ENCODE measurements at places on chromosomes 5 and 9.
A peak's percentile ranks its signal among the peaks of the same experiment; 100 is the strongest.

DNA sequence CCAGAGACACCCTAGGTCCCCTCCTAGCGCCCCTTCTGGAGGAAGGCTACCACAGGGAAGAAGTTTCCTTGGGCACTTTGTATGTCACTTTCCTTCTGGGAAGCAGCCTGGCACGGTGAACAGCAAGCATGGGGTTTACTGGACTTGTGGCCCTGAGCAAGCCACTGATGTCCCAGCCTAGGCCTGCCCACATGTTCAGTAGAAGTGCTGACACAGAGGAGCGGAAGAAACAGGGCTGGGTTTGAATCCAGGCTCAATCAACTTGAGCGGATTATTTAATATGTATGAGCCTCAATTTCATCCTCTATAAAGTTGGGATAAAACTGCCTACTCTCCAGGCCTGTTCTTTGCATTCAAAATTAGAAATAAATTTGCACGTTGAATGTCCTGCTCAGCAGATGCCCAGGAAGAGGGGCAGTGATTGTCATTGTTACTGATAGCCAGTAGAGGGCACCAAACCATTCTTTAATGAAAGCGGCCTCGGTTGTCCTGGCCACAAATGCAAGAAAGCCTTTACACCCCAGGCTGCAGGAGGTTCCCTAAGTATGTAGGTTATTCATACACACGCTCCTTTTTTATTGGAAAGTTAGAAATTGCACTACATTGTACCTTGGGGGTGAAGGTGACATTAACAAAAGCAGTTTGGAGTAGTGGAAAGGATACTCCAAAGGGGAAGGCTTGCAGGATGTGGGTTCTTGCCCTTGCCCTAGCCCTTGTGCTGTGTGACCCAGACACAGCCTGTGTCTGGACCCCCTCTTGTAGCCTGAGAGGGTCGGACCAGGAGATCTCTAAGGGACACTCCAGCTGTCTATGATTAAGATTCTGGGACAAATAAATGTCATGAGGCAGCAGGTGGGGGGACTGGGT is 13.4 kb upstream of the XPA start:
- DNase-seq = peak; percentile 11

GRCh38 chr5:528629-529511 is 4.6 kb upstream of the SLC9A3 start:
- DNase-seq = no peak

DNA sequence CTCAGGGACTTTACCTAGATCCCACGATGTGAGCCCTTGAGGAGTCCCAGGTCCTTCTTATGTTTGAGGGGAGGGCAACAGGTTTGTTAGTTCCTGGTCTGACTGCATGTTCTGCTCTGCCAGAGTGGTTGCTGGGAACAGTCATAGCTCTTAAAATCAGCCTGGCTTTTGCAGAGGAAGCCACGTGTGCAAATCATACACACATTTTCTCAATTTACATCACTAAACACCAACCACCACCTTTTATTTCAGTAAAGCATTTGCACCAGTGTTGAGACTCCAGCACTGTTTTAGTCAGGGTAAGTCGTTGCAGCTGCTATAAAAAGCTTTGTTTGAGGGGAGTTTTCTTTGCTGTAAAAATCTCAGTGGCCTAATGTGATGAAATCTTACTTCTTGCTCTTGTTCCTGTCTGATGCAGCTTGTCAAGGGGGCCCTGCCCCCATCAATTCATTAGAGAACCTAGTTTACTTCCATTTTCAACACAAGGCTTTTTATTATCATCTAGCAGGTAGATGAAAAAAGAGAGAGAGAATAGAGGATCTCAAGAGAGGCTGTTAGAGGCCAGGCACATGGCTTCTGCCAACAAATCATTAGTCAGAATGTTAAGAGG is 70.3 kb upstream of the VCAN start:
- no peak for DNase-seq

DNA sequence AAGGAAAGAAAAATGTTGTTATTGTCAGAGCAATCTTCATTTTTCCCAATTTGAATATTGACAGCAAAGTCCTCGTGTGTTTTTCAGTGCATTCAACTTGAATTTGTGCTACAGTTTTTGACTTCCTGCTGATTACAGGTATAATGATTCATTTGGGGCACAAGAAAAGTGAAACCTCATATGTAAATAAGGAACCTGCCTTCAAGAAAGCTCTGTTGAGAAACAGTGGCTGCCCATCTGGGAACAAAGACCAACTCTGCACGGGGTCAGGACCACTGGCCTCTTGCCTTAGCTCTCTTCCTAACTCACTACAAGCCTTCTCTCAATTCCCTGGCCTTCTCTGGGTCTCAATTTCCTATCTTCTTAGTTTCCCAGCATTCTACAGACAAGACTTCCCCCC is 21.0 kb downstream of the TIMD4 start:
- no peak for DNase-seq

DNA sequence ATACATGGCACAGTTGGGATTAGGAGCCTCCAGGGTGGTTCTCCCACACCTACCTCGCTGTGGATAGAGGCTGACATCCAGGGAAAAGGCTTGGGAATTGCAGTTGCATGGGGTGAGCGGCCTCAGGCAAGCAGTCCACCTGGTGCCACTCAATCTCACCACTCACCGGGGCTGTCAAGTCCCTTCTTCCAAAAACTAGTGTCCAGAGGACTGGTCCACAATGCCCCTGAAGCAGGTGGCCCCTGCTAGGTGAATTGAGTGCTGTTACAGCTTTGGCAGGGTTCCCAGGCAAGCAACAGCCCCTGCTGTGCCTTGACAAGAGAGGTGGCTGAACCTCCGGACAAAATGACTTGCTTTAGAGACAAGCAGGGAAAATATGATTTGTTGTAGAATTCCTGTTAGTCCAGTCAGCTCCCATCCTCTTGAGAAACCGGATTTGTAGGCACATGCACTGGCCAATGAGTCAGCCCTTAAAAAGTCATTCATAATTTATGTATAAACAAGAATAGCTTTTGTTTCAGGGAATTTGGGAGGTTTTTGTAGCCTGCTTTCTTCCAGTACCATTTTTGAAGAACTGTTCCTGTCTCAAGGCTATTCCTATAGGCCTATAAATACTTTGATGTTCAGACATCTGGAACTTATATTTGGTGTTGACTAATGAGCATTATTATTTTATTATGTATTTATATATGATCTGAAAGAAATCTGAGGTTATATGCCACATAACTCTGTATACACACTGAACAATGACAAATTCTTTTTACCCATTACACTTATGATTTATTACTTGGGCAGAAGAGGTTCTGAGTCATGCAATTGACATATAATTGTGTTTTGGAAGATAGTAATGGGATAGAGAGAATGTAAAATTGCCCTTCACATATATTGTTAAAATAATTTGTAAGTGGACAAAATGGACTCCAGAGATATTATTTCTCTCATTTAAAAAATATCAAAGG is 411.1 kb downstream of the ACTL7B start:
- peak; percentile 4 for DNase-seq

GRCh38 chr9:4144869-4145268 is 155.0 kb downstream of the GLIS3 start:
- no peak for DNase-seq

GRCh38 chr5:26757941-26758340 is 280.4 kb downstream of the CDH9 start:
- DNase-seq = no peak

- no peak for DNase-seq
Observed at GRCh38 chr9:131140112-131140511, 14.7 kb downstream of the NUP214 start.

DNA sequence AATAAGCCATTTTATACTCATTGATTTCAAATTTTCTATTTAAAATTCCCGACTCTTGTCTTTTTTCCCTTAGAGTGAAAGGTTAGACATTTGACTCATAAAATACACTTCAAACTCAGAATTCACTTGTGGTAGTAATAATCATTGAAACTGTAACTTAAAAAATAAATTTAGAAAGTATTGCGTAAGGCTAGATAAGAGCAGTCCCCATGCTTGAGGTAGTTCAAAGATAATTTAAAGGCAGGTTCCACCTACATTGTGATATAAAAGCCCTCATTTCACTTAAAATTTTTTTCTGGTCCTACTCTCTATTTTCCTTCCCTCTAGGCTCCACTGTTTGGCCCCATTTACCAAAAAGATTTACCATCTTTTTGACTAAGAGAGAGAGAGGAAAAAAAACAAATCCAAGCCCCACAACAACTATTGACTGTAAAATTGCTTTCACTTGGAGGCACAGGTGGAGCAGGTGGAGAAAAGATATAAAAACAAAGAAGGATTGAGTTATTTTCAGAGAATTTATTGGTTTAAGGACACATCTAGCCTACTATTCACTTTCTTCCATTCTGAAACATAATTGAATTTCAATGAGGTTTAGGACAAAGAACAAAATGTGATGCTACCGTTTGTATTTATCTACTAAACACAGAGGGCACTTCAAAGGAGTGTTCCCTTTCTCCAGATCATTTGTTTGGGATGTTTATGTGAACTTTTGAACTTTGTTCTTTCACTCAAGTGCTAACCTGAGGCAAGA is 61.0 kb downstream of the FBXO4 start:
- DNase-seq = no peak

GRCh38 chr9:136328622-136329041 is 1.3 kb downstream of the GPSM1 start:
- DNase-seq = no peak

- no peak for DNase-seq
Observed at GRCh38 chr5:71563161-71563560, 24.0 kb upstream of the MCCC2 start.

DNA sequence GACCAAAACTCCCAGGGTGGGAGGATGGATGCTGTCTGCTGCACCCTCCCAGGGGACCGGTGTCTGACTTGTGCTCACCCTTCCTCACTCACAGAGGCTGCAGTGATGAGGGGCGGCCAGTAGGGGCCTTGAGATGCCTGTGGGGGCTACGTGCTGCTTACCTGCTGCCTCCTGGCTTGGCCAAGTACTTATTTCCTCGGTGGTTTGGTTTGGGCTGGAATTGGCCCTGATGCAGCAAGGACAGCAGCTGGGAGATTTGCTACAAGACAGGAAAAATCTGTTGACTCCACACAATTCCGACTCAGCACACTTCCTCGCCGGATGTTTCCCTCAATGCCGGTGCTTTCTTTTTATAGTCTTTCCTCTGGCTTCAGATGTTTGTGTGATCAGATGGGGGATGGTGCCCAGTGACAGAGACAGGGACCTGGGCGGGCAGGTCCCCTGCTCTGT is 6.6 kb downstream of the PCDH12 start:
- DNase-seq = no peak

- no peak for DNase-seq
Observed at GRCh38 chr5:135813758-135814157, 20.7 kb upstream of the SLC25A48 start.

DNA sequence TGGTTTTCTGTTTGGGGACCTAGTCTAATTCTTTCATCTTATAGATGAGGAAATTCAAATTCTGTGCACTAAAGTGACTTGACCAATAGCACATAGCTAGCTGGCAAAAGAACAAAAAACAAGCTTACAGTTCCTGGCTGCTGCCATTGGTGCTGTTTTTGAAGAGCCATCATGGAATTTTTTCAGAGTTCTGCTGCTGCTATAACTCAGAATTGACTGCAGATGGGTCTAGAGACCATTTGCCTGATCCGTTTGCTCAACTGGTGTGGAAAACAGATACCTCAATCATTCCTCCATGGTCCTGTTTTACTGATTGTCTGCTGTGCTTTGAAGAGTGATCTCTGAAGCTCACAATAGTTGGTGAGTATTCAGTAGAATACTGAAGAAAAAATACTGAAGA is 15.2 kb downstream of the FBXL7 start:
- DNase-seq = no peak

DNA sequence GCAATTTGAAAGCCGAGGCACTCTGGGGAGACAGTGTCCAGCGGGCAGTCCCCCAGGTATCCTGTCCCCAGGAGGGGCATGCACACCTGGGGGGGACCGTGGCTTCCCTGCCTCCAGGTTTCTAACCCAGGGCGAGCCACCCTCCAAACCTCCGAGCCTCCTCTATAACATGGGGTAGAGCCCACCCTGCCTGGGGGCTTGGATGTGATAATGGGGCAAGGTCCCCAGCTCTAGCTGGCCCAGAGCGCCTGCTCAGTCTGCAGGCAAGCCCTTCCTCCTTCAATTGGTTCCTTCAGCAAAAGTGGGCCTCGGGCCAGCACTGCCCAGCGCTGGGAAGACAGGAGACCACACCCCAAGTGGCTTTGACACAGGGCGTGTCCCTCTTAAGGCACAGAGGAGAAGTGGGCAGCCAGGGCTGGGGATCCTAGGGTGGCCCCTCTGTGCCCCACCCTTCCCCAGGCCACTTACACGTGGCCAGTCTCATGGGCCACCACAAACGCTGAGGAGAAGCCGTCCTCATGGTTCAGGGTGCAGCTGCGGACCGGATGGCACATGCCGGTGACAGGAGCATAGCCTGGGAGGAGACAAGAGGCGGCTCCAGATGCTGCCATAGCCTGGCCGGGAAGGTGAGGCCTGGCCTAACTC is 94.3 kb downstream of the ZNF354C start:
- no peak for DNase-seq

- no peak for DNase-seq
Observed at GRCh38 chr9:109411069-109411761, 86.9 kb downstream of the PTPN3 start.

DNA sequence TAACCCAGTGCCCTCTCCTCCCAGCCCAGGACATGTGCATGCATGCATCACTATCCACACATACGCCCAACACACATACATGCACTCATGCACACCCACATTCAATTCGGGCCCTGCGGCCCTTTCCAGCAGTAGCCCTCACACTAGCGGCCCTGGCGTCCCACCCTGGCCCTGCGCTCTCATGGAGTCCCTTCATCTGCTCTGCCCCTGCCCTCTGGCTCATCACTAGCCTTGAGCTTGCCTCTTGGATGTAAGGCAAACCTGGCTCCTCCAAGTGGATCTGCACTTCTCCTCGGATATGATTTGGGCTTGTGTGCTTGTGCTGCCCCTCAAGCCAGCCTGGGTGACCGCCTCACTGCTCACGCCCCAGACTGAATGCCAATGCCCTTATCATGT is 147.2 kb downstream of the SEC61B start:
- DNase-seq = no peak

DNA sequence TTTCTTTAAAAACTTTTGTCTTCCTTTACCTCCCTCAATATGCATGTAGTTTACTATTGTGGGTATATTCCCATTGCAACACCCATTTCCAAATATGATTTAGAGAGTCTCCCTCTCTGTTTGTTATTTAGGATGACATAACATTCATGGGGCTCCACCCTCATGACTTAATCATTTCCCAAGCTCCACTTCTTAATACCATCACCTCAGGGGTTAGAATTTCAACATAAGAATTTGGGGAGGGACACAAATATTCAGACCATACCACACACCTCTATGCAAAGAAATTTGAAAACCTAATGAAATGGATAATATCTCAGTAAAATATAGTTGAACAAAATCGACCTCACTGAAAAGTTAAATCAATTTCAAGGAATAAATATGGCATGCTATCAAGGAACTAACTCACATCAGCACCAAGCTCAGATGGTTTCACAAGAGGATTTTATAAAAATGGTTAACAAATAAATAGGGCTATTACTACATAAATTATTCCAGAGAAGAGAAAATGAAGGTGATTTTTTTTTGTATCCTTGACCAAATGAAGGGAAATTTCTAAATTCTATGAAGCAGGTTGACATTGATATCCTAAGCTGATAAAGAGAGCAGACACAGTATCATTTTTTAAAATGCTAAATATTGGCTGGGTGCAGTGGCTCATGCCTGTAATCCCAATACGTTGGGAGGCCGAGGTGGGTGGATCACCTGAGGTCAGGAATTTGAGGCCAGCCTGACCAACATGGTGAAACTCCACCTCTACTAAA is 20.2 kb upstream of the UBTD2 start:
- DNase-seq = no peak
